ENCODE measurements at places on chromosomes 1 and 21.
A peak's percentile ranks its signal among the peaks of the same experiment; 100 is the strongest.

GRCh38 chr1:229991724-229992333 lies 75.2 kb upstream of the GALNT2 start:
- DNase-seq, result no peak

GRCh38 chr1:209741889-209742288 lies 14.0 kb upstream of the TRAF3IP3 start:
- no peak for DNase-seq

- no peak for DNase-seq
These were observed 14.4 kb upstream of the IFI6 start for GRCh38 chr1:27686223-27686990.

GRCh38 chr21:21230672-21231071 lies 232.5 kb downstream of the NCAM2 start:
- peak; percentile 39 for DNase-seq

DNA sequence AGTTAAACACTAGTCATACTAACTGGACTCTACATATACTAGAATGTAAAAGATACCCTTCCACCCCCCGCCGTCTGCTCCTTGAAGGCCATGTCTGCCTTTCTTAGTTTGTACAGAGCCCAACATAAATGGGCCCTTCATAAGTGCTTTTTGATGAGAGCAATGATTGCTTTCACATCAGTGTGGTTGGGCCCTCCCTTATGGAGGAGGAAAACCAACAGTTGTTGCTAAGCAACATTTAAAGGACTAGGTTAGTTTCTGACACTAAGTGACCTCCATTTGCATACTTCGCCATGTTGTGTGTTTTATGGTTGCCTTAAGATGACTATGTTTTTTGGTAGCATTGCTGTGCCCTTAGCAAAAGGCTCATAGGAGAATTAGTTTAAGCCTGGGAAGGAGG lies 182.0 kb upstream of the SGIP1 start:
- DNase-seq, result no peak

DNA sequence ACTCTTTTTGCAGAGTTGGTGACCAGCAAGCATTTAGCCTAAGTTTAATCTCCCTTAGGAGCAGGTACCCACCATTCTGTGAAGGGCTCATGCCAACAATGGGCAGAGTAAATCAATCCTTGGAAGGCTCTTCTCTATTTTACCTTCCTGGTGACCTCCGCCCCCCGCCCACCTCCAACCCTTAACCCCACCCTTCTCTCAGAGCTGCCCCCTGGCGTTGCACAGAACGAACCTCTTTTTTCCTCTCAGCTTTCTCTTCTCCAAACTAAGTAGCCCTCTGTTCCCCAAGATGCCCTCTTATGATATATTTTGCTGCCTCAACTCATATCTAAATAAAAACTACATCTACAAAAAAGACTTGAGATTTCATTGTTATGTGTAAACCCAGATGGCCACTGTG lies 186.8 kb downstream of the SEC16B start:
- DNase-seq, result peak; percentile 4

GRCh38 chr1:6378096-6378746 lies 15.3 kb downstream of the ACOT7 start:
- DNase-seq, result no peak

DNA sequence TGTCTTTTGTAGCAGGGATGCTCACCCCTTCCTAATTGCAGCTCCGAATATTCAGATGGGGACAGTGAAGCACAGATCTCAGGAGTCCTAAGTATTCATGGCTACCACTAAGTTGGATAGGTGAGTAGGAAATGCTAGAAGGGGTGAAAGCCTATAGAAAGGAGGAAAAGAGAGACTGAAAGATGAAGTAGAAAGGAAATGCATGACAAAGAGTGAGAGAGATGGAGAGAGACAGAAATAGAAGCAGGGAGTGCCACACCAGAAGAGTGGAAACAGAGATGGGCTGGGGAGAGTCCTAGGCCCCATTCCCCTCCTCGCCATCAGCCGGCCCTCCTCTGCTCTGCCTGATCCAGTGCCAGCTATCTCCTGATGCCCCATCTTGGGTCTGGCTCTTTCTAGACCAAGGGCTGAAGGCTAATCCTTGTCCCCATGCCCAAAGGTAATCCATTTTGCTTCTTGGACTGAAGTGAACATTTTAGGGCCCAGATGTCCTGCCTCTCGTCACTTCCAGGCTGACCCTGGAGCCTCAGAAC lies 2.0 kb downstream of the PEA15 start:
- DNase-seq, result no peak

- no peak for DNase-seq
These were observed 19.8 kb downstream of the CHI3L2 start for GRCh38 chr1:111247125-111247838.

GRCh38 chr1:222243902-222244301 lies 304.0 kb downstream of the HHIPL2 start:
- DNase-seq, result peak; percentile 41

GRCh38 chr1:245843101-245843500 lies 664.0 kb downstream of the SMYD3 start:
- DNase-seq, result no peak

DNA sequence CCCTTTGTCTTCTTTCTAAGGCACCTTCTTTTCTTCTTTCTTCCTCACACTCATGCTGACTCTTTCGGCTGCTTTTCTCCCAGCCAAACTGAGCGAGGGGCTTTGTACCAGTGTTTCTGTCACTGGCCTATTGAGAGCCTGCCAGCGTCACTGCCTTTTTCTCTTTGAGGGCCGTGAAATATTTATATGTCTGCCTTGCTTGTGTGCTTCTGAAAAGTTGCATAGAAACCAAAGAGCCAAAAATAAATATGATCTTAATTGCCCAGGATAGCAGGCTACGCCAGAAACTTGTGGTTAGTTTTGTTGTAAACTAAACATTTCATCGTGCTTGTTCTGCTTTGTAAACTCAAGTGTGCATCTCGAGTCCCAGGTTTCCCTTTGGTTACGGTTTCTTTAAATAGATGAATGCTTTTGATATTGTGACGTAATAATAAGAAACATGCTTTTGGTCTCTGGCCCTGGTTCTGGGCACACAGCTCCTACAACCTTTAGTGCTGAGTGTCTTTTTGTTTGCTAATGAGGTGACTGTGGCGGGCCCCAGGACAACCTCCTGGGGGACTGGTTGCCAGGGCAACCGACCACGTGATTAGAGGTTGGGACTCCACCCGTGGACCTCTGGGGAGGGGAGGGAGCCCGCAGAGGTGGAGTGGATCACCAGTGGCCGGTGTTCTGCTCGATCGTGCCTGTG lies 10.8 kb downstream of the SLC37A1 start:
- peak; percentile 7 for DNase-seq

- peak; percentile 13 for DNase-seq
These were observed 89.0 kb upstream of the HMCN1 start for GRCh38 chr1:185645162-185645640.

DNA sequence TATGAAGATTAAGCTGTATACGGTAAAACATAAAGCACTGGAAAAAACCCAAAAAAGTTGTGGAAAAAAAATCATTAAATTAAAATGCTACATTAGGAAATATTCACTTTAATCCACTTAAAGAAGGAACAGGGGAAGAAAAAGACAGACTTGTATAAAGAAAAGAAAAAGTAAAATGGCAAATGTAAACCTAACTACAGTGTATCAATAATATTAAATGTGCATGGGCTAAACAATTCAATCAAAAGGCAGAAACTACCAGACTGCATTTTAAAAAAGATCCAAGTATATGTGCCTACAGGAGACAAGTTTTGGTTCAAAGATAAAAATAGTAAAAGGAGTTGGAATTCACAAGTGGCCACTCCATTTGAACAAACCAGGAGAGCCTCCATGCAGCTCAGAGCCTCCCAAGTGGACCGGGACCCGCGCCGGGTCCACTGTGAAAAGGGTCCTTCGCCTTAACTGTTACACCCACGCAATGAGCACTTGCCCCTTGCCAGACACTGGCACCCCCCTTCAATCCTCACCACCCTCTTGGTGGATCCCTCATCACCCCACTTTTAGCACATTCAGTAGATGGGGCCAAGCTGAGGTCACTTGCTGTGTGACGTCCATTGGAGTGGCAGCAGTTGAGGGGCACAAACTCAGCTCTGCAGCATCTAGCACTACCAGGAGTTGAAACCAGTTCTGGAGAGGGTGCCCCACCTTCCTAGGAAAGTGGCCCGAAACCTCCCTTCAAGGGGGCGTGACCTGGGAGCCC lies 898 bp downstream of the C1orf174 start:
- peak; percentile 50 for DNase-seq

DNA sequence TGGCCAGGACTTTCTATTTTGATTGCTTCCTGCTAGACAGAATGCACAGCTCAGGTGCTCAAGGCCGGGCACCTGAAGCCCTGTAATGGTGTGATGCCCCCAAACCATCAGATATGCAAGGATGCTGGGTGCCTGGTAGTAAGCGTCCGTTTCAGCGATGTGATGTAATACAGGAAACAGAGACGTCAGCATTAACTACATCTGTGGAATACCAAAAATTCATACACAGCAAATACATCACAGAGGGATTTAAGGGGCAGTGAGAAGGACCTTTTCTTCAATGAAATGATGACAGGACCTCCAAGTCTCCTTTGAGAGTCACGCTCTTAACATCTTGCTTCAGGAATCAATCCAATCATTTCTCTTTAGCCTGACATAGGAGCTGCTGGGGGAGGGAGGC lies 64.4 kb downstream of the SIM2 start:
- DNase-seq, result no peak

- DNase-seq, result peak; percentile 77
These were observed 3.1 kb downstream of the CTBS start for GRCh38 chr1:84571150-84571535.

DNA sequence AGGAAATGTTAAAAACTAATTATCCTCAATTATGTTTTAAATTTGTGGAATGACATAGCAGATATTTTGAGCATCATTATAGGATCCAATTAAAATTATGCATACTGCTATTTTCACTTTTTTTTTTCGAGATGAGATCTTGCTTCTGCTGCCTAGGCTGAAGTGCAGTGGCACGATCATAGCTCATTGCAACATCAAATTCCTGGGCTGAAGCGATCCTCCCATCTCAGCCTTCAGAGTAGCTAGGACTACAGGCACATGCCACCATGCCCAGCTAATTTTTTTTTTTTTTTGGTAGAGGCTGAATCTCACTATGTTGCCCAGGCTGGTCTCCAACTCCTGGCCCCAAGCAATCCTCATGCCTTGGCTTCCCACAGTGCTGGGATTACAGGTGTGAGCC lies 11.3 kb upstream of the SLC1A7 start:
- no peak for DNase-seq

GRCh38 chr1:177966199-177966598 lies 3.7 kb downstream of the SEC16B start:
- peak; percentile 56 for DNase-seq

- no peak for DNase-seq
These were observed 66.0 kb downstream of the TMEM200B start for GRCh38 chr1:29057700-29058099.

GRCh38 chr1:225695578-225696337 lies 42.8 kb upstream of the ENAH start:
- no peak for DNase-seq

GRCh38 chr1:66945316-66945715 lies 20.5 kb downstream of the MIER1 start:
- peak; percentile 44 for DNase-seq

- no peak for DNase-seq
These were observed 164.8 kb downstream of the TNFSF18 start for GRCh38 chr1:172885971-172886370.

- DNase-seq, result peak; percentile 7
These were observed 134.2 kb downstream of the SETD4 start for GRCh38 chr21:35926003-35926740.

- no peak for DNase-seq
These were observed 405.0 kb downstream of the MATN1 start for GRCh38 chr1:30318413-30318812.

DNA sequence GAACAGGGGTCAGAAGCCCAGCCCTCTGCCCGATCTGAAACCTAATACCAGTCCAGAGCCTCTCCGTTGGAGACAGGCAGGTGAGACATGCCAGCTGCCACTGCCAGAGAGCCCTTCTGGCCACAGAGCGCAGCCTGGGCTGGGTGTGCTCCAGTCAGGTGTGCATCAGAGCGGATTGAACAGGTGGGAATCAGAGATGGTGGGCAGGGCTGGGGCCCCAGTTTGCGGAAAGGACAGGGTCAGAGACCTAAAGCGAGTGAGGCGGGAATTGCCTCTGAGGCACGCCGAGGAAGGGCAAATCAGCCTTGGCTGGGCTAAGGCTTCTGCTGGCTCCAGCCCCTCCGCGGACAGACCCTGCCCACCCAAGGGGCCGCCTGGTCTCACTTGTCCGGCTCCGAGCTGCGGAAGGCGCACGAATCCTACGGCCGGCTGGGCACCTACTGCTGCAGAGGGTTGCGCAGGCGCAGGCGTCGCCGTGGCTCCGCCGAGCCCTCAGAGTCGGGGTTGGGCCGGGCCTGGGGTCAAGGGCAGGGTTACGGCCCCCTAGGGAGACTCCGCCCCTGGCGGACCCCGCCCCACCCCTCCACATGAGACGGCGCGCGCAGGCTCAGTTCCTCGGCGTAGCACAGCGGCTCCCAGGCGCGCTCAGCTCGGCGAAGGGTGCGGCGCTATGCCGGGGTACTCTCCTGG lies 10.3 kb downstream of the CPLANE2 start:
- DNase-seq, result no peak

- DNase-seq, result no peak
These were observed 2.4 kb downstream of the CCDC17 start for GRCh38 chr1:45621501-45621836.
